HS-27A (cell line): ENCODE measurements at places on chromosomes 7 and 10.

GRCh38 chr10:100997360-100998182 lies 2.0 kb upstream of the LZTS2 start:
- no peak for DNase-seq

GRCh38 chr10:74778436-74779094 lies 47.8 kb upstream of the KAT6B start:
- DNase-seq: no peak

DNA sequence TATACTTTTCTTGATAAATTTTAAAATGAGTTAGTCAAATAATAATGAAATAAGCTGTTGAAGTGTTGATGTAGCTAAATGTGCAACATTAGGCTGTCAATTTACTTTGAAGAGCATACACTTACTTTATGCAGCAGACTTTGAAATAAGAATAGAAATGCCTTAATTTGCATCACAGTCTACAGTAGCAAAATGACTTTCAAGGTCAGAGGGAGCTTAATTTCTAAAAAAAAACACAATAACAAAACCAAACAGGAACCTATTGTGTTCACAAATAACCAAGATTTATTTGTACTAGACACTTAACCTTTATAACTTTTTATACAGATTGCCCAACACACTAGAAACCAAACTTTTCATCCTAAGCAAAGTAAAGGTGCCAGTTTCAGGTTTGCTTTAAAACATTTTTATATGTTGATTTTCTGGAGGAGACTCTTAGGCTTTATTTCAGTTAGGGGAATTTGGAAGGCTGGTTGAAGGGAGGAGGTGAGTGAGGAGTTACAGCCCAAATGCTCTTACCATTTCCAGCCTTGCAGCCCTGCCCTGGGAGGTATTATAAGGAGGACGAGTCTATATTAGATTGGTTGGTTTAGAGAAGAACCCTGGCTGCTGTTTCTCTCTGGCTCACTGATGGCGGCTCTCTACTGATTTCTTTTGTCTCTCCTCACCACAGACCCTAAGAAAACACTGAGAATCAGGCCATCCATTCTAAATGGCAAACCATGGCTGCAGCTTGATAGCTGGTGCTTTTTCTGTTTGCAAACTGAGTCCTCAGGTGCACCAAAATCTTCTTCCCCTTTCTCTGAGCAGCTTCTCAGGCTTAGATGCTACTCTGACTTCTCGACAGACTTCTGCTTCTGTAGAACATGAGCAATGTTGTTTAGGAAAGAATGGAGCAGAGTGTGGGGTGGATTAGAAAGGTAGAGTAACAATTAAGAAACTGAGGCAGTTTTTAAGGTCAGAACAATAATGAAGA lies 55.2 kb upstream of the RPA3 start:
- DNase-seq: no peak

DNA sequence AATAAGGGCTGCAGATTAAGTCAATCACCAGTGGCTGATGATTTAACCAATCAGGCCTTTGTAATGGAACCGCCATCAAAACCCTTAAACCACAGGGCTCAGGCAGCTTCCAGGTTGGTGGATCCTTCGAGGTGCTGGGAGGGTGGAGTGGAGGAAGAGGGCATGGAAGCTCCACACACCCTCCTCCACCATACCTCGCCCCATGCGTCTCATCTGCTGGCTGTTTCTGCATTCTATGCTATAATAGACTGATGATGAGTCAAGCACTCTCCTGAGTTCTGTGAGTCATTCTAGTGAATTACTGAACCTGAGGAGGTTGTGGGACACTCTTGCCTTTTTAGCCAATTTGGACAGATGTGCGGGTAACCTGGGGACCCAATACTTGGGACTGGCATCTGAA lies 43.9 kb downstream of the CHST15 start:
- DNase-seq: no peak

DNA sequence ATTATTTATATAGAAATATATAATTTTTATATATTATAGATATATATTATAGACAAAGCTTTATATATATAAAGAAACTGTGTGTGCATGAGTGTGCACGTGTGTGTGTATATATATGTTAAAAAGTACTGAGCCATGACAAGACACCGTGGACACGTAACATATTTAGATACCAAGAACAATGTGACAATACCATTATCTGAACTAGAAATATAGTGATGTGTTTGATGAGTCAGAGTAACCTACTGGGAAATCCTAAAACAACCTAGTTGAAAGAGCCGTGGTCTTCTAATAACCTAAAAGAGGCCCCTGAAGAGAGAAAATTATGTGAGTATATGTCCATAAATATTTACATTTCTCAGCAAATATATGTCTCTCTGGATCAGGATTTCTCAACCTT lies 50.7 kb upstream of the ITGB8 start:
- no peak for DNase-seq

DNA sequence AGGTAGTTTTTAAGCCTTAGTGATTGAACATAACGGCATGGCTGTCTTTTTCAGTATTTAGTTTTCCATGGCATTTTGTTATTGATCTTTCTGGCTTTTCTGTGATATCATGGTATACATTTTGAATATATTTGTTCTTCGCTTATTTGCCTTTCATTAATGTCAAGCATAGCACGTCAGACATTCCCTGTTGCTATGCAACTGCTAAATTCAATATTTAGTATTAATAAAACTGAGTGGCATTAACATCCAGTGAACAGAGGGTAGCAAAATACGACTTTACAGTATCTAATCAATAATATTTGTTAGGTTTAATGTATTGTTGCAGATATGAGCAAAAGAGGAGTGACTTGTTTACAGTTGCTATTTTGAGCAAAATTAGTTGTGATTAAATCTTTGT lies 72.5 kb downstream of the LCOR start:
- no peak for DNase-seq

- DNase-seq: peak; percentile 15
These were observed 633.8 kb upstream of the IGFBP3 start for GRCh38 chr7:46554688-46555422.

GRCh38 chr10:104368381-104368780 lies 14.7 kb downstream of the CFAP58 start:
- DNase-seq: no peak

DNA sequence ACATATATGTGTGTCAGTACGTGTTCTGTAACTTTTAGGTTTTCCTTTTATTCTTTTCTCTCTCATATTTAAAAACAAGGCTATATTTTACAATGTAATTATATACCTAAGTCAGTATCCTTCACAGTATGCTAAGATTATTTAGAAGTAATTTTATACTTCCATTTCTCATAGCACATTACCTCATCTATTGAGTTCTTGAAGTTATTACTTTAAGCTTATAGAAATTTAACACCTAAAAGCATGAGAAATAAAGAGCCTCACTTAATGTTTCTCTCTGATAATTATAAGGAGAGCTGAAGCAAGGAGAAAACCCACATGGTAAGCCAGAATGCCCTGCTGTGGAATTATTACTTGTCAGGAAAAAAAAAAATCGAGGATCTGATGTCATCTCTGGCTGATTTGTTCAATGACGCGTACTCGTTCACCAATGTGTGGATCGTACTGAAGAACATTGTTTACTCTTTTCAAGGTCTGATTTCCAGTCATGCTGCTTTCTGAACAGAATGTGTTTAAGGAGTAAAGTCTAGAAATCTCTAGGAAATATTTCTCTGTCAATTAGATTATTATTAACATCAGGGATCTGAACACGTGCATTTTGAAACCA lies 21.9 kb downstream of the CACNB2 start:
- DNase-seq: no peak

- DNase-seq: no peak
These were observed 103.8 kb upstream of the PPIF start for GRCh38 chr10:79243181-79244067.

GRCh38 chr7:95327356-95327755 lies 3.0 kb upstream of the PON1 start:
- no peak for DNase-seq

- DNase-seq: no peak
These were observed 7.8 kb downstream of the LIPF start for GRCh38 chr10:88672041-88672440.

DNA sequence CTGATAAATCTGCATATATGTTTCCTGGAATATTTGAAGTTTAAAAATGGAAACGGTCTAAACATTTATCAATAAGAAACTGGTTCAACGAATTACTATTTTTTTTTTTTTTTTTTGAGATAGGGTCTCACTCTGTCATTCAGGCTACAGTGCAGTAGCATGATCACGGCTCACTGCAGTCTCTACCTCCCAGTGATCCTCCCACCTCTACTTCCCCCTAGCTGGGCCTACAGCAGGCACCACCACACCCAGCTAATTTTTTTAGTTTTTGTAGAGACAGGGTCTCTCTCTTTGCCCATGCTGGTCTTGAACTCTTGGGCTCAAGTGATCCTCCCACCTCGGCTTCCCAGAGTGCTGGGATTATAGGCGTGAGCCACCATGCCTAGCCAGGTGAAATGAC lies 68.3 kb downstream of the UBE2H start:
- no peak for DNase-seq

DNA sequence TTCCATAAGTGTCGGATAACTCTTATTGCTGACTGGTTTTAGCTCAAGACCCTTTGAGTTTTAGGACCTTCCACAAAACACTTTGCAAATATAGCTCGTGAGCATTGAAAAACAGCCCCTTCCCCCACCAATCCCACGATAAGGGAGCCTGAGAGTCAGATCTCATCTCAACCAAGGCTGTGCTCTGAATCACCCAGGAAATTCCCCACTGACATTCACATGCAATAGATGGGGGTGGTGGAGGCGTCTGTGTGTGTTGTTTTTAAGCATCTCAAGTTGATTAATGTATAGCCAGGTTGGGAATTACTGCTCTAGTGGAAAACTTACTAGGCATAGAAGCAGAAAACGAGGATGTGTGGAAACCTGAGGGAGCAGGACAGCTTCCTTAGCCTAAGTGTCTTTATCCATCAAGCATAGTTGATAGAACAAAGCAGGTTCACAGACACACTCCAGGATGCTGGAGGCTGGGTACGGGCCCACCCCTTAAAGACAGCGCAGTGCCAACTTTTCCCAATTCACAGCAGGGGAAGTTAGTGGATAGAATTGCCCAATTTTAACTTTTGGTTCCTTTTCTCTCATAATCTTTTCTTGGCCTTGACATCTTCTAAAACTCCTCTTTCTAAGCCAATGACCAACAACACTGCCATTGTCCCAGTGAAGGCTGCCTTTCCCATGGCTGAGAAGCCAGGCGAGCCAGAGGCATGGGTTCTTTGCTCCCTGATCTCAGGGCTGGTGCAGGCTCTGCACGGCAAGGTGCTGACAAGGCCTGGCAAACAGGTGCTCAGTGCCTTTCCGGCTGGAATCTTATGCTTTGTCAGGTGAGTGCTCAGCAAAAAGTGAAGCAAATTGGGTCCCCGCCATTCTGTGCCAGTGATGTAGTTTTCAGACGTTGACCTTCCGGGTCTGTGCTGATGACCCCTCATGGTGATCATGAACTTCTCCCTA lies 98.5 kb upstream of the INSIG1 start:
- DNase-seq: no peak

GRCh38 chr7:76512941-76513816 lies 2.8 kb downstream of the UPK3B start:
- no peak for DNase-seq

DNA sequence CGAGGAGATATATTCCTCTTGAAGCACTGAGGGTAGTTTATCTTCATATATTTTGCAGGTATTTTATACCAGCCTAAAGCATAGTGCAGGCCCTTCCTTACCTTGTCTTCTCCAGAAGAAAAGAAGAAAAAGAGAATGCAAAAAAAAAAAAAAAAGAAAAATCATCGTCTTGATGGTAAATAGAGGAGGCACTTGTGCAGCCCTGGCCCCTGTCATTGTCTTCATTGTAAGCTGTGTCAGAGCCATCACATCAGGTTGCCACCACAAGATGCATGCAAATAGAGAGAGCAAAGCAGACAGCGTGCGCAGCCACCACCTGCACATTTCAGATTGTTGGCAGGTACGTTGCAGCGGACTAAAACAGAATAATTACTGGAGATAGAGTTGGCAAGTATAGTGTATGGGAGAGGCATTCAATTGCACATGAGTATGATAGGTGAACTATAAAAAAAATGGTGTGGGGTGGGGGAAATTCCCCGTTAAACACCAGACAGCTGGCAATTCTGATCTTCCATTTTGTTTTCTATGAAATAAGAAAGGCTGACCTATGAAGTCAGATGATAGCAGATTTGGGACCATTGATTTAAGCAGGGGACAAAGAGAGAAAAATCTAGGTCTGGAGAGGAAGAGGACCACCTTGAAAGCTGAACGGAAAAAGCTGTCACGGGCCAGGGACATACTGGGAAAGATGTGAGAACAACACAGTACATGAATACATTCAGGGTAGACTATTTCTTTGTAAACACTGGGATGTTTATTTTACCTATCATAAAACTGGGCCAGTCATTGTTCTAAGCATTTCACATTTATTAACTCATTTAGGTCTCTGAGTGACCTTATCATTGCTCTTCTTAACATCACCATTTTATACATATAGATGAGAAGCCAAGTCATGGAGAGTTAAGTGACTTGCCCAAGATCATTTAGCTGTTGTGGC lies 306.3 kb upstream of the SP8 start:
- no peak for DNase-seq

GRCh38 chr7:134922720-134923704 lies 63.3 kb upstream of the AGBL3 start:
- no peak for DNase-seq

DNA sequence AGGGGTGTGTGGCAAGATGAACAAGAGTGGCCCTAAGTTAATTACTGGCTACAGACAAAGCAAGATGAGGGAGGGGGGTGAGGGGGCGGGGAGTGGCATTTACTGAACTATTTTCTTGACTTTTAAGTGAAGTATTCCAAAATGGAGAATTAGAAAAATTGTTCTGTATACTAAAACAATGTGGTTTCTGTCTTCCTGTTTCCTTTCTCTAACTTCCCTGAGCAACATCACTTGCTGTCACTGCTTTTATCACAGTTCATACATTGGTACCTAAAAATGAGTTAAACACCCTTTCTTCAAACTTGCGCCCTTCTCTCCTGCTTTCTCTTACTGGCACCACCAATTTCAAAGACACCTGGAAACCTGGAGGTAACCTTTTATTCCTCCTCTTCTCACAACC lies 21.6 kb downstream of the PDZD8 start:
- no peak for DNase-seq

DNA sequence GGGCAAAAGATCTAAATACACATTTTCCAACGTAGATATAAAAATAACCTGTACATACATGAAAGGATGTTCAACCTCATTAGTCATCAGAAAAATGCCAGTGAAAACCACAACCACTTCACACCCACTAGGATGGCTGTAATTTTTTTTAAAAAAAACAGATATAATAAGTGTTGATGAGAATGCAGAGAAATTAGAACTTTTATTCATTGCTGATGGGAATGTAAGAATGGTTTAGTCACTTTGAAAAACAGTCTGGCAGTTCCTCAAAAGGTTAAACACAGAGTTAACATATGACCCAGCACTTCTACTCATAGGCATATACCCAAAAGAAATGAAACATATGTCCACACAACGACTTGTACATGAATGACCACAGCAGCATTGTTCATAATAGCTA lies 32.3 kb upstream of the PRKCQ start:
- DNase-seq: no peak
